Stimulated activated naive CD4-positive, alpha-beta T cell treated with Interleukin-2 at 50 U/mL for 16 hours (primary cell): ENCODE measurements at places on chromosomes 1 and 21.

GRCh38 chr1:179745131-179745611 lies 2.1 kb downstream of the FAM163A start:
- no peak for DNase-seq

GRCh38 chr1:2595812-2596529 lies 9.4 kb downstream of the PRXL2B start:
- no peak for DNase-seq

- DNase-seq = no peak
Observed at GRCh38 chr1:171296897-171297296, 17.1 kb upstream of the FMO4 start.

DNA sequence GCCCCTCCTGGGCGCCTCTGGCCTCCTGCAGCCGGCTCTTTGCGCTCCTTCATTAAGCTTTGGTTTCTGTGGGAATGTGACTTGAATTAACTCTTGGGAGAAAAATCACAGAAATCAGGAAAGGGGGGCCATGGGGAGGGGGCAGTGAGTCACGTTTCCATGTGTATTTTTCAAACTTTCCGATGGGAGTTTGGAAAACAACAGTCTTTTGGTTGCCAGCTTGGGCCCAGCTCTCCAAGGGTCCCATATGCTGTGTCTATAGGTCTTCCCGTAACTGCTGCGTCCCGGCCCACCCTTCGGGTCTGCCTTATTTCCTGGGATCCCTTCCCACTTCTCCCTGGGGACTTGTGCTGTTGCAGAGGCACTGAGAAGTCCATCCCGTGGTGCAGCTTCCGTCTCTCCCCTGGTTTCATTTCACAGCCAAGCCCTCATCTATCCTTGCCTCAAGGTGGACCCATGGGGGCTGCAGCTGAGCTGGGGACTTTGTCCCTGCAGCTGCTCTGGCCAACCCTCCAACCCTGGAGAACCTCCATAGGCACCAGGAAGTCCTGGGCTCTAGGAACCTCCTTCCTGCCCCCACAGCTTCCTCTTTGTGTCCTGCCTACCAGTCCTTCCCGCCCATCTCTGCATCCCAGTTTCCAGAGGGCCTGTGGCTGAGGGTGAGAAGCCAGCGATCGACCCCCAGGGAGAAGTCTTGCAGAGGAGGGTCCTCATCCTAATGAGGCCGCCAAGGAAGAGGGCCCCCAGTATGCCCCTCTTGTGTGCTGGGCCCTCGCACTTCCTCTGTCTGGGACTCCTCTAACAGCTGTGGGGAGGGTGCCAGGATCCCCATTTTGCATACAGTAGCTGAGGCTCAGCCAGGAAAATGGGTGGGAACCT lies 11.6 kb upstream of the LMNA start:
- no peak for DNase-seq

DNA sequence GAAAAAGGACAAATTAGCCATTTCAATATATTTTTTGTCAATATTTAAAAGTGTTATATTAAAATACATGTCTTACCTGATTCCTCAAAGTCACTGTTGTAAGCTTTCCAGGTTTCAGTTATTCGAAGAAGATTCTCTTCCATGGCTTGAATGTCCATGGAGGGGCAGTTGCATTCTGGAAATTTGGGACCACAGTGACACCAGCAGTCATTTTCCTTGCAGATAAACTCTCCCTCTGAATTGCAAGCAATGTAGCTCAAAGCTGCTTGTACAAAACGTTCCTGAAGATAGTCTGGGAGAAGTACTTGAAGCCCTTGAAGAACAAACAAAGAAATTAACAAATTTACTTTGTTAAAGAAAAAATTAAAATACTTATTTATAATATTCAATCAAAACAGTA lies 251.7 kb downstream of the BRINP3 start:
- no peak for DNase-seq

DNA sequence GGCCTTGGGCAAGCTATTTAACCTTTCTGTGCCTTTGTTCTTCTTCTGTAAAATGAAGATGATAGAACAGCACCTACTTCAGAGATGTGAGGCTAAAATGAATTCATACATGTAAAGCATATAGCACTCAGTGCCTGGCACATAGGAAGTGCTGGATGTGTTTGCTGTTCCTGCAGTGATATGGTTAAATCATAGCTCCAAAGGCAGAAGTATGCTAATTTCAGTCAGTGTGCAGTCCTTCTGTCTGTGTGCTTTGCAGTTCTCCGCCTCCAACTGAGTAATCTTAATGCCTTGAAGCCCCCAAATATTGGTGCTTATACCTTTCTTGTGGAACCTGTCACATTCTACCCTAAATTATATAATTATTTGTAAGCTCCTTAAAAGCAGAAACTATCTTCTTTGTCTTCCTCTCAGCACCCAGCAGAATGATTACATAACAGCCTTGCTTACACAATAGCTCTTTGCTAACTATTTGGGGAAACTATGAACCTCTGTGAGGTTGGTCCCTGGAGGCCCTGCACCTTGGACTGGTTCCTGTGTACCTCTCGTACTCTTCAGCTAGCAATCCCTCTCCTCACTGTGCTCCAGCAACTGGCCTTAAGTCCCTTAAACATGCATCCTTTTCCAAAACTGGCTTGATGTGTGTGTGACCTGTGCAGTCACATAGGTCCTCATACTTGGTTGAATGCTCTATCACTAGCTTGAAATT lies 57.0 kb upstream of the CACYBP start:
- DNase-seq = no peak
